ENCODE measurements at places on chromosomes 12 and 14.
A peak's percentile ranks its signal among the peaks of the same experiment; 100 is the strongest.

DNA sequence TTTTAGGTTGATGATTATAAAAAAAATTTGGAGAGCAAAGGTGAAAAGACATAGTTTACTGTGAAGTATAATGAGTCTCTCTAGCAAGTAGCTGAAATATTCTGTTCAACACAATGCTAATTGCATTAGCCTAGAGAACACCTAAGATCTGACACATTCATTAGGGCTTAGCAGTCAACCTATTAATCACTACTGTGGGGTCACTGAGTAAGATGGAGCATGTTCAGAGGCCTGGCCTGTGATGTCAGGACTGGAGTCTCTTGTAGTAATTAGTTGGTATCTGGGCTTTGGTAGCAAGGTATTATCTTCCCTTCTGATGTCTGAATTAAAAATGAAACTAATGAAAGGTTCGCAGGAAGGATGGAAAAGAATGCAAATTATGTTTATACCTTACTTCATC lies 112.7 kb downstream of the SLC16A7 start:
- DNase-seq = no peak

DNA sequence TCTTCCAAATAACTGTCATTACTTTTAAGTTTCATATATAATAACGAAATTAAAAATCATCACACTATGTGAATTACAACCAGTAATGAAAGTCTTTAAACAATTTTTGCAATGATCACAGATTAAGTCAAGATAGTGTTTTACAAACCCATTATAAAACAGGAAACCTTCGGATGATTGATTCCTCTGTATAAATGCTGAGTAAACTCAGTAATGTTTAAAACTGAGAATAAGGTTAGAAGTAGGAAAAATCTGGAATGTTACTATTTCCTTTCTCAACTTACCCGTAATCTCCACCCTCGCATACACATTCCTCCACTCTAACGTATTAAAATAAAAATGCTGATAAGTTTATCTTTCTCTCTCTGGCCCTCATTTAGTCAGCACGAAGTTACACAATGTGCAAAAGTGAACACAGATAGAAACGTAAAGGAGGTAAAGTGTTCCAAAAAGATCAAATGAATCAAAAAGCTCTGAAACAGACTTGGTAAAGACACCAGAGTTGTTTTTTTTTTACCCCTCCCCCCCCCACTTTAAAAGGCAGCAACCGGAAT lies 1.6 kb downstream of the ZFC3H1 start:
- DNase-seq = no peak

- DNase-seq = no peak
Measured at GRCh38 chr12:52217223-52217622, 15.8 kb upstream of the KRT7 start.

DNA sequence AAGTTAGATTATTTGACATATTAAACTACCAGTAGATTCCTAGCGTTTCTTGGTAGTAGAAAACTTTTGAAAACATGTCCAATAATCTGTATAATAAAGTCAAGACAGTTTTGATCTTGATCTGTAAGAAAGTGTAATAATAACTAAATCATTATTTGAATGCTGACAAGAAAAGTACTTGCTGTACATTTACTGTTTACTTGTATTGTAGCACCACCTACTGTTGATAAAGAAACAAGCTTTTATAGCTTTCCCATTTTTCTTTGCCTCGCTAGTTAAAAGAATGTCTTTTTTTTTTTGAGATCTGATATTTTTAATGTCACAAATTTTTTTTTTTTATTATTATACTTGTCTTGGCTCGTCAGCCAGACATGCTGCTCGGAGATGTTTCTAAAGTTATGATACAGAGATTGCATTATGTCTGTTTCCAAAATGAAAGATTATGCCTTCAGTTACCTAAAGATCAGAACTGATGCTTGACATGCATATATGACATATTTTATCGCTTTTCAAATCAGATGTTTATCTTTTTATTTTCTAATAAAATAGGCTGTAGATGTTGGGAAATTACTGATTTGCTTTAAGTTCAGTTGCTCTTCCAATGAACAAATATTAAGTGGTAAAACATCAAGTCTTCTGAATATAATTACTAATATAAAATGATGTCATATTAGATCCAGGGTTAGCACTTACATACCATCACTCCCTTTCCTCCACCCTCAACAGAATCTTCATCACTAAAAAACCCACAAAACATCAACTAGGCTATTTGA lies 140.5 kb downstream of the AKAP6 start:
- DNase-seq = no peak

GRCh38 chr14:92625213-92625612 lies 111.6 kb downstream of the RIN3 start:
- no peak for DNase-seq

DNA sequence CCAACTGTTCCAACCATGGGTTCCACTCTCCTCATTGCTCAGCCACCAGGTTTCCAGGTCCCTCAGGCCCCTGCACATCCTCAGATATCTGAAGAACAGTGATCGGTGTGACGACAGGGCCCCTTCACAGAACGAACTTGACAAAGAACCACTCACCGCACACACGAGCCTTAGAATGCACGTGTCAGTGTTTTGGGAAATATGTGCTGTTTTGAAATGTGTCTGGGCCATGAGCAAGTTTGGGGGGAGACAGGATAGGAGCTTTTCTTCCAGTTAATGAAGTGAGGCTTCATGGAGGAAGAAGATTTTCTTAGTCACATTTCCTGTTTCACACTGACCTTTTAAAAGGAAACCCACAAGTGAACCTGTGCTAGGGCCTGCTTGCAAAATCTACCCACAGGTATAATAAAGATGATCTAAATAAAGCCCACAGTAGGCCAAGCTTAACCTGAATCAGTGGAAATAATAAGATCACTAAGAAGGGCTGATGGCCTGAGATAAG lies 58.6 kb downstream of the ZFP36L1 start:
- peak; percentile 61 for DNase-seq

DNA sequence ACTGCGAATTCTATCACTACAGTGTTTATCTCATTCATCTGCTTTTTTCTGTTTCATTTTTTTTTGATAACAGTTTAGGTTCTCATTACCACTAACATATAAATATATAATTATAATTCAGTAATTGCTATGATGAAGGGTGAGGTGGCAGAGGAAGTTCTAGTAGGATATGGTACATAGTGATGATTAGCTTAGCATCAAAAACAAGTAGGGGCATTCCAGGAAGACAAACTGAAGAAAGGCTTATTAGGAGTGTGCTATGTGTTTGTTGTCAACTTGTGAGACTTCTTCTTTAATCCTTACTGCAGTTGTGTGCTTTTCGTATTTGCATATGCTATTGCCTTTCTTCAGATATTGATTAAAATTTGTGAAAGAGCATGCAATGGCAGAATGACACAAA lies 20.6 kb downstream of the FUT8 start:
- no peak for DNase-seq

All from T-helper 2 cell treated with Interferon-gamma antibody and Interleukin-4, amounts not matched to agents 5 μg/mL and 100 μg/mL, for 36 hours (primary cell).